ENCODE measurements at places on chromosomes 11 and 22.

DNA sequence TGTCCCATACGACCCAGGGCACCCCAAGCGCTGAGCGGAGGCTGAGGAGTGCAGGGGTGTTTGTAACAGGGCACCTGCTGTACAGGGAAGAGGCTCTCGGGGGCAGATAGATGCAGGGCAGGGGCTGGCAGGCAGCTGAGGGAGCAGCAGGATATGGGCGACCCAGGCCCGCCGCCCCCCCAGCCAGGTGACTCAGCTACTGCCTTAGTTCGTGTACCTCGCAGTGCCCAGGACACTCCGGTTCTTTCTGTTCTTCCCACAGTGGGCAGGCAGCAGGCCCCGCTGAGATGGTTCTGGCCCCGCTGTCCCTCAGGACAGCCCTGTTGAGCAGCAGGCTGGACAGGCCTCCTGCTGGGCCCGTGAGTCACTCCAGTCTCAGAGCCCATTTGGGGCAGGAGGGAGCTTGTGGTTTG is 16.2 kb downstream of the PHLDA2 start:
- DNase-seq, result no peak

- DNase-seq, result no peak
Measured at GRCh38 chr11:65585396-65586246, 9.8 kb downstream of the EHBP1L1 start.

DNA sequence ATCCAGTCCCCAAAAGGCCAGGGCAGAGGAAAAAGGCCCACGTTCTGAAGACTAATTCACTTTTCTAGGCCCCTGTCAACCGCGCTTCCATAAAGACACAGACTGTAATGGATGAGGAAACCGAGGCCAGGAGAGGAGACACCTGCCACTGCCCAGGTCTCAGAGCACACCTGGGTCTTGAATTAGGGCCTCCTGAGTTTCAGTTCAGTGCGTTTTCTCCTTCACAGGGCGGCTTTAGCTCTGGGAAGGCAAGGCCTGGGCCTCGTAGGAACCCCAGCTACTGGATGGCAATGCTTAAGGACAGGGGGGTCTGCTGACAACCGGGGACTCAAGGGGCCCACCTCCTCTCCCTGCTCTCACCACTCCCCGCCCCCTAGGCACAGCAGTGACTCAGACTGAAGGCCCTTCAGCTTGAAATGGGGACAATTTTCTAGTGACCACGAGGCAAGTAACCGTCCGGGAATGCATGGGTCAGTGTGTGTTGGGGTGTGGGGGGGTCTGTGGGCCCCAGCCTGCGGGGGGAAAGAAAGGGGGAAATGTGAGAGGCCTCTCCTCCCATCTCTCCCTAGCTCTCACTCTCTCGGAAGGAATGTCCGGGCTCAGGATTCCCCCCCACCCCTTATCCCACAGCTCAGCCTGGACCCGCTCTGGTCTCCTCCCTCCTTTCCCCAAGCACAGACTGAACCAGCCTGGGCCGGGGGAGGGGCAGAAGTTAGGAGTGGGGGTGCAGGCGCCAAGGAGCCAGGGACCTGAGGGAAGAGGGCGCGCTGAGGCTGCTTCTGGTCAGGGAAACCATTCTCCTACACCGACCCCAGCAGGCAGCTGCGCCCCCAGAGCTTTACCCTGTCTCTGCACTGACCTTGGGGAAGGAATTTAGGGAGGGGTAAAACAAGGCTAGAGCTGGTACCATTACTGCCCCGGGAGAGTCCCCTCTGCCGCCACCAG is 17.2 kb downstream of the CREB3L1 start:
- no peak for DNase-seq

GRCh38 chr11:64639885-64640284 is 48.9 kb downstream of the SLC22A12 start:
- no peak for DNase-seq

GRCh38 chr11:128814856-128815705 is 52.0 kb downstream of the KCNJ1 start:
- no peak for DNase-seq
